ENCODE measurements at places on chromosomes 13 and 19.

GRCh38 chr13:50524560-50524959 is 318.9 kb downstream of the DLEU7 start:
- no peak for DNase-seq

DNA sequence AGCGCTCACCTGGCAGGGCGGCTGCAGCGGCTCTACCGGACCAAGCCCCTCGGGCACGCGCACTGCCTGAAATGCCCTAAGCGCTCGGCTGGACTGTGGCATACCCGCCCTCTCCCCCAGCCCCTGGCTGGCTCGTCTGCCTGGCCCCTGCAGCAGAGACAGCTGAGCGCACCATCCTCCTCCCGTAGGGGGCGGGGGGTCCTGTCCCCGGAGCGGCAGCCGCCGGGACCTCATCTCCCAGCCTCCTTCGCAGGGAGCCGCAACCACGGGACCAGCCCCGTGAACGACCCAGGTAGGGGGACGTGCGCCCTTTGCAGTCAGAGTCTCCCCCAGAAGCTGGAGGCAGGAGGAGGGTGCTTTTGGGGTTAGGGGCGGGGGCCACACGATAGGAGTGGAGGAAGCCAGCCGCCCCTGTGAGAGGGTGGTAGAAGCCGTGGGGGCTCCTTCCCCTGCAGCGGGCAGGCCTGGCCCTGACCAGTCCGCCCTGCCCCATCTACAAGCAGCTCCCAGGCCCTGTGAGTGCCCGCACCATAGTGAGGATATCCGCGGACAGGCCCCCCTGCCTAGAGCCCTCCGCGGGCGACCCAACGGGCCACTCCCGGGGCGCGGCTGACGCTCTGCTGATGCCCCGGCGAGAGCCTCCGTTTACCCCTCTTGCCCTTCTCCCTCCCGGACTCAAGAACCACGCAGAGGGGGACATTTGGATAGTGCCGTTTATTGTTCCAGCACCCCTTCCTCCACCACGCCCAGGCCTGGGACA is 34.2 kb downstream of the ZNF787 start:
- DNase-seq = no peak

- DNase-seq = no peak
These were observed 2.2 kb upstream of the FCGBP start for GRCh38 chr19:39936622-39937021.

DNA sequence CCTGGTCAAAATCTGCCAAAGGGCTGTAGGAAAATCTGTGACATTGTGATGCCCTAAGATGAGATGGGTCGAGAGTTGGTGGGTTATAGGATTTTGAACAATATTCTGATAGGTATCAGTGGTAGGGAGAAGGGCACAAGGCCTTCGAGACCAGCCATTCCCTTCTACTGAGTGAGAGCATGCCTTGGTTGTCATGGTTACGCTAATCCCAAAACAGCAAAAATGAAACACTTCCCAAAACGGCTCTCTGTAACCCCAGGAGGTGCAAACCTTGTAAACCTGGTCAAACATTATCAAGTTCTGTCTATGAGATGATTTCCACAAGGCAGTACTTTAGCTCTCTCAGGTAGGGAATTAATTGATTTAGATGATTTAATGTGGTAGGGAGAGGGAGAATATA is 158.7 kb upstream of the RNF113B start:
- DNase-seq = no peak

DNA sequence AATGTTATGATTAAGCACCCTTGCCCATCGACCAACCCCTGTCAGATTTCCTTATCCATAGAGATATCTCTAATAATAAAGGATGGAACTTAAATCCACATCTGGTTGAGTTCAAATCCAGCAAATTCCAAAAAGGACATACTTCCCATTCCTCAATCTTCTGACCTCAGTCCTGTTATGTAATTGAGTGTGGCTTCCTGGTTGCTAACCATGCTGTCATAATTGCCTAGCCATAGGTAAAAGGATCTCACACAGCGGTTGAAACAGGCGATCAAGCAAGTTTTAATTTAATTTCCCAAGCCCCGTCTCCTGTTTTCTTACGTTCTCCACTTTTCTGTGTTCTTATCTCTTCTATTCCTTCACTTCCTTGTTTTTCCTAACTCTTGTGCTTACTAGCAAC is 550.3 kb downstream of the GPC6 start:
- DNase-seq = no peak

DNA sequence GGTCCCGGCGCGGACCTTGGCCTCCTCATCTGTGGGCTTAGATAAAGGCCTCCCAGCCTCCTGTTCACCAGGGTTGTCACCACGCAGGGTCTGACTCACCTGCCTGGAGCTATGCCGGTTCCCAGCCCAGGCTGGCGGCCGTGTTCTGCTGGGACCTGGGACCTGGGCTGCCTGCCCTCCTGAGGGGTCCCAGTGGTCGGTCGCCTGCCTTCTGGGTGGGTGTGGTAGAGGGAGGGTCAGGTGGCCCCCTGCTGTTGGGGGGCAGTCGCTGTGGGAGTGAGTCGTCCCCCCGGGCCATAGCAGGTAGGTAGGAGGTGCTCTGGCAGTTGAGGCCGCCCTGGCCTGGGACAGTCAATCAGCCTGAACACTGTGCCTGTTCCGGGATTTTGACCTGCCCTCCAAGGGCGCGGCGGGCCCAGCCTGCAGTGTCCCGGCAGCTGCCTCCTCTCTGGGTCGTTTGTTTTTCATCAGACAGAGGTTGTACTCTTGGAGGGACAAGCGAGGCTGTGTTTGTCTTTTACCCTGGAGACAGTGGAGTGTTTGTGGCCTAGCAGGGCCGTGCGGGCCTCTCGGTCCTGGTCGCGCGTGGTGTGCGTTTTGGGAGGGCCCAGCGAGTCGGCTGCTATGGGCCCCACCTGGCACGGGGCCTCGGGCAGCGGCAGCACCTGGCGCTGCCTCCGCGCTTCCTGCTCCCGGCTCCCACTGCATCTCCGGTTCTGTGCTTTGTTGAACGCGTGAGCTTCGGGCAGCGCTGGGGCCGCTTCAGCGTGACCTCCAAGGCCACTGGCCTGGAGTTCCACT is 2.6 kb downstream of the ADAT3 start:
- DNase-seq = no peak

DNA sequence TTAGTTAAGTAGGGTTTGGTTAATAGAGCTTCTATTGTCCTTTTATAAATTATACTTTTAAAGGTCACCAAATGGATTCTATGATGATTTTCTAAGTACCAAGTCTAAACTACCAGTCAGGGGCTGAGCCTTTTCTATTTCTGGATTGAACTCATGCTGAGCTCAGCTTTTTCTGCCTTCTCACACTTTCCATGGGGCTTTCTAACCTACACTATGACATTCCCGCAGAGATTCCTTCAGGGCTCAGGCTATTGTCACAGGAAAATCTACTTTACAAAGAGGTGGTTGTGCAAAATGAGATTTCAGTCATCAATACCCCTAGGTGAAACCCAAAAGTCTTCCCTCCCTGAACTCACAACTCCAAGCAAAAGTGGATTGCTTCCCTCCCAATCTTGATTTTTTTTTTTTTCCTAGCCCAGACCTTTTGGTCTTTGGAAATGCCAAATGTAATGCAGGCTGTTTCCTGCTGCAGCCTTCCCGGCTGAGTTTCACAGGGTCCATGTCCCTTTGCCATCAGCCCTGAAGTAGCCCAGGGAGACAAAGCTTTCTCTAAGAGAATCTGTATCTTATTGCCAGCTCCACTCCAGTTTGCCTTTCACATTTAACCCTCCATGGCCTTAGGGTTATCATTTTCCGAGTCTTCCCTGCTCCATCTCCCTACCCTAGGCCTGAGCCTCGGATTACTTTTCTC is 13.6 kb downstream of the C13orf42 start:
- no peak for DNase-seq

DNA sequence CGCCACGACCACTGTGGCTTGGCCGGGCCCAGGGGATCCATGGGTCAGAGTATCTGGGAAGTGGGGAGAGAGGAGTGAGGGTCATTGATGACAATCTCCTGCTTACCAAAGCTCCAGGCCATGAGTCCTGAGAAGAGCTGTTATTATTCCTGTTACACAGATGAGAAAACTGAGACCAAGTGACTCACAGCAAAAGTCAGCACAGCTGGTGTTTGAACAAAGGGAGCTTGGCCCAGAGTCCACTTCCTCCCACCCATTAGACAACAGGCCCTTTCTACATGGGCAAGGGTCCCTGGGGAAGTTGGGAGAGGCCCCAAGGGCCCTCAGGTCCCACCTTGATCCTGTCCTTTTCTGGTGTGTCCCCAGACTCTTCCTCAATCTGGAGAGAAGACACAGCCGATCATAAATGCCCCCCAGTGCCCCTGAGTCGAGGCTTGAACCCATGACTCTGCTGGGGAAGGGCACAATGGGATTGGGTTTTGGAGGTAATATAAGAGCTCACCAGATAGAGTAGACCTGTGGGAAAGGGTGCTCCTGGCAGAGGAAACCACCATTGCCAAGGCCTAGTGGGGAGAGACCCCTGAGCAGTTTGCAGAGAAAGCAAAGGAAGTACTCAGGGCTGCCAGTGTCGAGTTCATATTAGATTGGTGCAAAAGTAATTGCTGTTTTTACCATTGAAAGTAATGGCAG is 6.8 kb downstream of the FUT6 start:
- no peak for DNase-seq

- DNase-seq = no peak
These were observed 36.4 kb downstream of the TEX26 start for GRCh38 chr13:30968846-30969245.

DNA sequence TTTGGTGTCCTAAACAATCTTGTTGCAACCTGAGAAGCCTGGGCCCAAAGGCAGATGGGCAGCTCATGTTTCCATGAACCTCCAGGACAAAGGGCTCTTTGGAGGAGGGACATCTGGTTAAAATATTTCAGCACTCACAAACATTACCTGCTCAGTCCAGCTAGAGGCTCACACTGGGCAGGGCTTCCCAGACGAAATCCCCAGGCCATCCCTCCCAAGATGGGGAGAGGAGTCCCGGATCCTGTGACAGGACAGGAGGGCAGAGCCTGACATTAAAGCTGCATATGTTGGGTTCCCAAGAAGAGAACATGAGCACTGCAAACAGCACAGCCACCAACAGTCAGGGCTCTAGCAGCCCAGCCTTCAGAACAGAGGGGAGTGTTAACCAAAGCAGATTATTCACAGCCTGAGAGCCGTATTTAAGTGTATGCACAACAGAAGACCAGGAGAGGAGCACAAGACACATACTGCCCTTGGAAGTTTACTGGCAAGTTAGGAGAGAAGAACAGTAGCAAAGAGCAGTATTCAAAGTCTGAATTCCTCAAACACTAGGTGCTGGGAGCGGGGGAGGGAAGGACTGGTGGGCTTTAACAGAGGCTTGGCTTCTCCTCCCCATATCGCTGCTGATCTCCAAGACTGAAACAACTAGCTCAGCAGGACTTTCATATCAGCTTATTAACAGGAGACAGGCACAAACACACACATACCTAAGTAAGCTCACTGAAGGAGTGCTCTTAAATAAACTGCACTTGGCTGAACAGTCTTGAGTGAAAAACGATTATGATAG is 12.3 kb downstream of the ATP7B start:
- DNase-seq = no peak

GRCh38 chr13:99071666-99072065 is 93.8 kb upstream of the DOCK9 start:
- no peak for DNase-seq

DNA sequence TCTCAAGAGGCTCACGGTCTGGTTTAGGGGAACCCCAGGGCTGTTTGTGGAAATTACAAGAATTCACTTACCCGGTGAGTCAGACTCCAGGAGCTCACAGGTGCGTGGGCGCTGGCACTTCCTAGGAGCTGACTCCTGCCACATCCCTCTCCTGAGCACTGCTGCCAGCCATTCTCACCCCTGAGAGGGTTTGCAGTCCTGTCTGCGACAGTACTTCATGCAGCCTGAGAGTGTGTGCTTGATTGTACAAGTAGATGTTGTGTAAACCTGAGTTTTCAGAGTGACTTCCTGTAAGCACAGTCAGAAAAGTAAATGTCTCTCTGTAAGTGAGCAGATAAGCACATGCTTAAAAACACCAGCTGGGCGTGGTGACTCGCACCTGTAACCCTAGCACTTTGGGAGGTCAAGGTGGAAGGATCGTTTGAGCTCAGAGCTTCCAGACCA is 8.1 kb downstream of the MRPL4 start:
- no peak for DNase-seq

GRCh38 chr19:28881616-28882015 is 331.3 kb downstream of the UQCRFS1 start:
- no peak for DNase-seq

- no peak for DNase-seq
These were observed 2.6 kb downstream of the LHB start for GRCh38 chr19:49014123-49014869.

- no peak for DNase-seq
These were observed 145.3 kb downstream of the POSTN start for GRCh38 chr13:37453246-37453645.

- no peak for DNase-seq
These were observed 4.1 kb downstream of the CRYL1 start for GRCh38 chr13:20521364-20522115.

GRCh38 chr19:30154410-30154809 is 212.4 kb downstream of the URI1 start:
- no peak for DNase-seq

GRCh38 chr13:102142473-102142826 is 259.4 kb downstream of the FGF14 start:
- no peak for DNase-seq

- no peak for DNase-seq
These were observed 250 bp downstream of the SPRY2 start for GRCh38 chr13:80340651-80341100.

All from activated T-cell treated with anti-CD3 and anti-CD28 coated beads, Interleukin-2, amount 50 U/mL, for 1 hour (primary cell).